ENCODE measurements at places on chromosomes 7 and 10. TPM values are rescaled to one million over a fixed set of nuclear protein-coding genes. Genes with fewer than 3 reads are reported as not detected.
A peak's percentile ranks its signal among the peaks of the same experiment; 100 is the strongest.

GRCh38 chr10:110758898-110759297, 112.8 kb upstream of the PDCD4 start:
- H3K36me3 ChIP-seq = no peaks in the 10 kb centered on the region
- H3K4me3 ChIP-seq = no peak overlapping the region
- no peaks in the 10 kb centered on the region for H3K27me3 ChIP-seq
- no peaks in the 10 kb centered on the region for H3K4me1 ChIP-seq

GRCh38 chr7:127907110-127908040, 123.9 kb downstream of the LRRC4 start:
- H3K4me3 ChIP-seq = no peak overlapping the region
- H3K27ac ChIP-seq = no peak overlapping the region
- no peak for DNase-seq
- no peaks in the 10 kb centered on the region for H3K27me3 ChIP-seq

- no peak for DNase-seq
- no peak overlapping the region for H3K4me3 ChIP-seq
- no peaks in the 10 kb centered on the region for H3K36me3 ChIP-seq
- H3K4me1 ChIP-seq = peaks cover 13% of the 10 kb centered on the region
Measured at GRCh38 chr7:80779456-80779855, 139.4 kb downstream of the SEMA3C start.

- H3K4me3 ChIP-seq = peak overlapping the region; percentile 59
- H3K36me3 ChIP-seq = no peaks in the 10 kb centered on the region
- no peaks in the 10 kb centered on the region for H3K27me3 ChIP-seq
- H3K27ac ChIP-seq = peak overlapping the region; percentile 35
Measured at GRCh38 chr7:101154693-101155102, 422 bp downstream of the AP1S1 start.

DNA sequence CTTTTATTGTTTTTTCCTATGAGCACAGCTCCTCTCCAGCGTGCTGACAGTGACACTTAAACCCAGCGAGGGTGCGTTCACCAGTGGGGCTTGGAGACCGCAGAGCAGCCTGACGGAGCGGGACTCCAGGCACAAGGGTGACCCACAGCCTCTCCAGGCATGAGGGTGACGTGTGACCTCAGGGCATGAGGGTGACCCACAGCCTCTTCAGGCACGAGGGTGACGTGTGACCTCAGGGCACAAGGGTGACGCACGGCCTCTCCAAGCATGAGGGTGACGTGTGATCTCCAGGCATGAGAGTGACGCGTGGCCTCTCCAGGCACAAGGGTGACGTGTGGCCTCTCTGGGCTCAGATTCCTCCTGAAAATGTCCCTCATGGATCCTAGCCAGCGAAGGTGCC, 164.3 kb upstream of the TCERG1L start:
- no peaks in the 10 kb centered on the region for H3K4me1 ChIP-seq
- no peak overlapping the region for H3K4me3 ChIP-seq
- no peak overlapping the region for H3K27ac ChIP-seq
- no peak for DNase-seq
- no peaks in the 10 kb centered on the region for H3K36me3 ChIP-seq
- H3K27me3 ChIP-seq = no peaks in the 10 kb centered on the region

GRCh38 chr7:159031135-159031701, 113.4 kb downstream of the VIPR2 start:
- no peaks in the 10 kb centered on the region for H3K27me3 ChIP-seq
- H3K36me3 ChIP-seq = no peaks in the 10 kb centered on the region
- no peaks in the 10 kb centered on the region for H3K4me1 ChIP-seq
- DNase-seq = peak; percentile 52

GRCh38 chr10:61882621-61883370, 18.7 kb upstream of the ARID5B start:
- H3K4me3 ChIP-seq = no peak overlapping the region
- DNase-seq = no peak
- no peak overlapping the region for H3K27ac ChIP-seq
- H3K4me1 ChIP-seq = no peaks in the 10 kb centered on the region

DNA sequence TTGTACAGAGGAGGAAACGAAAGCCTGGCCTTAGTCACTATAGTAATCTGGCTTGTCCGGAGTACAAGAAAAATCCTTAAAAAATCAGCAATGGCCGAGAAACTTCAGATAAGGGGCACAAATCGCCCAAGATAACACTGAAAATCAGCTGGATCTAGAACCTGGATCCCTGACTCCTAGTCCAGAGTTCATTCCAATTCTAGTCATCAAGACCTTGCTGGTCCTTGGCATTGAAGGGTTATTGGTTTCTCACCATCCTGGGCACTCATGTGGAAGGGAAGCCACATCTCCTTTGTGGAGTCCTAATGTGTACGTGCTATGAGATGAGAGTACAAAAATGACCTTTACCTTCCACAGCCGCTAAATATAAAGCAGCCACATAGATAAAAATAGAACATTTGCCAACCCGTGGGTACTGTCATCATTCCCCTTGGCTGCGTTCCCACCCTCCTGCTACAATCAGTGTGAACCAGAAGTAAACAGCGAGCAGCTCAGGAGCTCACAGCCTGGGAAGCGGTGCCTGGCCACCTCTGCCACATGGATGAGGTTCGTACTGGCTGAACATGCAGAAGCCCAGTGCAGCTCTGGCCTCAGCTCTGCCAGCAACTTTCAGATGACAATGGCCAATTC, 116.0 kb upstream of the PDLIM1 start:
- H3K27ac ChIP-seq = peak overlapping the region; percentile 93
- H3K27me3 ChIP-seq = no peaks in the 10 kb centered on the region
- H3K4me3 ChIP-seq = no peak overlapping the region
- no peaks in the 10 kb centered on the region for H3K36me3 ChIP-seq
- no peak for DNase-seq

- no peaks in the 10 kb centered on the region for H3K27me3 ChIP-seq
- no peak overlapping the region for H3K27ac ChIP-seq
- H3K4me3 ChIP-seq = no peak overlapping the region
- no peaks in the 10 kb centered on the region for H3K36me3 ChIP-seq
Measured at GRCh38 chr10:17734432-17735080, 17.4 kb upstream of the TMEM236 start.

GRCh38 chr7:48781752-48782151, 142.6 kb upstream of the CDC14C start:
- H3K36me3 ChIP-seq = no peaks in the 10 kb centered on the region
- H3K4me3 ChIP-seq = no peak overlapping the region
- no peak for DNase-seq
- H3K27me3 ChIP-seq = no peaks in the 10 kb centered on the region
- no peak overlapping the region for H3K27ac ChIP-seq

GRCh38 chr7:51034521-51035264, 252.0 kb upstream of the GRB10 start:
- no peaks in the 10 kb centered on the region for H3K27me3 ChIP-seq
- H3K4me1 ChIP-seq = no peaks in the 10 kb centered on the region
- no peak overlapping the region for H3K4me3 ChIP-seq
- no peaks in the 10 kb centered on the region for H3K36me3 ChIP-seq

- no peak overlapping the region for H3K27ac ChIP-seq
- no peak overlapping the region for H3K4me3 ChIP-seq
- H3K4me1 ChIP-seq = no peaks in the 10 kb centered on the region
- no peaks in the 10 kb centered on the region for H3K27me3 ChIP-seq
- no peaks in the 10 kb centered on the region for H3K36me3 ChIP-seq
Measured at GRCh38 chr7:119594956-119595355, 678.0 kb upstream of the KCND2 start.

- H3K4me3 ChIP-seq = no peak overlapping the region
- no peak for DNase-seq
- no peaks in the 10 kb centered on the region for H3K36me3 ChIP-seq
- H3K27ac ChIP-seq = no peak overlapping the region
- no peaks in the 10 kb centered on the region for H3K4me1 ChIP-seq
- H3K27me3 ChIP-seq = no peaks in the 10 kb centered on the region
Measured at GRCh38 chr10:588246-589165, 101.0 kb downstream of the DIP2C start.

- no peak overlapping the region for H3K27ac ChIP-seq
- no peaks in the 10 kb centered on the region for H3K27me3 ChIP-seq
- H3K4me1 ChIP-seq = no peaks in the 10 kb centered on the region
- DNase-seq = no peak
- H3K36me3 ChIP-seq = no peaks in the 10 kb centered on the region
Measured at GRCh38 chr10:20627087-20627486, 270.0 kb downstream of the NEBL start.

Gene ECHDC3
- total RNA-seq = 12.9 TPM

Gene CALHM3
- total RNA-seq = not detected

Gene PPP1R3C
- 20.7 TPM for total RNA-seq

Gene GIMAP8
- total RNA-seq = 31.5 TPM

Gene ACSM6
- not detected for total RNA-seq

Gene STAG3
- not detected for total RNA-seq

Gene FIS1
- 129 TPM for total RNA-seq

Gene PRKCQ
- not detected for total RNA-seq

Gene NXPH1
- total RNA-seq = not detected

Measured in uterus (tissue), 4 donors.